Eye (tissue), 1 donor: ENCODE measurements at places on chromosomes 2 and 18.

DNA sequence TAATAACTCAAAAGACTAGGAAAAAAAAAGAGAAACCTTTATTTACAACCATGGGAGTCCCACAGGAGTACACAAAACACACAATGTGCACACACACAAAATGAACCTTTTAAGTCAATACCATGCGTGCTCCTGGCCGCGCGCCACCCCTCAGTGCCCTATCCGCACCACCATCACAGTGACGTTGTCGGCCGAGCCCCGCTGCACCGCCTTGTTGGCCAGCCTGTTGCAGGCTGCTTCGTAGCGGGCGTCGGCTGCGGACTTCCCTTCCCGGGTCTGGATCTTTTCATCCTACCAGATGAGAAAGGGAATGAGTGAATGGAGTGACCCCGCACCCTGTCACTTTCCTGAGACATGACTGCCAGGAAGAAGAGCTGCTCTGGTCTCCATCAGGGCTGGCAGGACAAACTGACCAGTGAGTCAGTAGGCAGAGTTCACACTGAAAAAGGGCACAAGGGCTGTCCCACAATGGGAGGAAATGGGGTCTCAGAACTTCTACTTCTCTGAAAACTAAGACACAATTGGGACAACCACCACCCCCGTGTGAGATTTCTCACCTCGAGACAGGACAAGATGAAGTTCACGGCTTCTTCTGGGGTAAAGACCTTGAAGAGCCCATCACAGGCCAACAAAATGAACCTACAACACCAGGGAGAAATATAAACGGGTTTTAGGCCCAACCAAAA, 11.8 kb downstream of the ERFE start:
- no peak for DNase-seq

- DNase-seq = peak; percentile 98
Measured at GRCh38 chr2:43221763-43222474, 4.5 kb downstream of the ZFP36L2 start.

DNA sequence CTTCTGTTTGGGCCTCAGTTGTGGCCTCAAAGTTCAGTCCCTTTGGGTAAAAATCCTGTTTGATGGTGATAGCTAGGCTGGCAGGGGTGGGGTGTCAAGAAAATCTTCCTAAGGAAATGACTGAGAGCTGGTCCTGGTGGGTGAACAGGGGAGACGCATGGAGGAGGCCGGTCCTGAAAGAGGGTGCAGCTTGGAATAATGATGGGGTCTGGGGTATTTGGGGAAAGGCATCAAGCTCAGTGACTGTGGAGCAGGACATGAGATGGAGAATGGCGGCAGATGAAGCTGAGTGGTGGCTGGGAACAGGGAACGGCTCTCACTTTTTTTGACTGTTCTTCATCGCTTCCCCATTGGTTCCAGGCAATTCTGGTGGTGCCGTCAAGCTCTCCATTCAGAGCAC, 140.7 kb upstream of the PKDCC start:
- DNase-seq = no peak

DNA sequence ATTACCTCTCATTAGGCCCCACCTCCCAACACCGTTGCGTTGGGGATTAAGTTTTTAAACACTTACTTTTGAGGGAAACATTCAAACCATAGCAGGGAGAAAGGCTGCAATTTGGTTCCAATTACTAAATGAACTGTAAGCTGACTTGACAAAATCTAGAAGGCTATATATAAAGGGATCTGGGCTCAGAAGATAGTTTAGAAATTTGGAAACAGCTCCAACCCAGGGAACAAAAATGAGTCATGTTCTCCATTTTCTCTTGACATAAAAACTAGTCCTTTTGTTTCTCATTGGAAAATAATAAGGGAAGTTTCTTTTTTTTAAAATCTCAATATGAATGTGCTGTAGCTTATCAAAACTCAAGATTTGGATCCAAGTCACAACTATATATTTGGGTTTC, 17.5 kb downstream of the MOGAT1 start:
- DNase-seq = no peak

- no peak for DNase-seq
Measured at GRCh38 chr2:145095641-145096435, 575.9 kb upstream of the ZEB2 start.

GRCh38 chr2:235347691-235348090, 146.2 kb upstream of the AGAP1 start:
- no peak for DNase-seq

DNA sequence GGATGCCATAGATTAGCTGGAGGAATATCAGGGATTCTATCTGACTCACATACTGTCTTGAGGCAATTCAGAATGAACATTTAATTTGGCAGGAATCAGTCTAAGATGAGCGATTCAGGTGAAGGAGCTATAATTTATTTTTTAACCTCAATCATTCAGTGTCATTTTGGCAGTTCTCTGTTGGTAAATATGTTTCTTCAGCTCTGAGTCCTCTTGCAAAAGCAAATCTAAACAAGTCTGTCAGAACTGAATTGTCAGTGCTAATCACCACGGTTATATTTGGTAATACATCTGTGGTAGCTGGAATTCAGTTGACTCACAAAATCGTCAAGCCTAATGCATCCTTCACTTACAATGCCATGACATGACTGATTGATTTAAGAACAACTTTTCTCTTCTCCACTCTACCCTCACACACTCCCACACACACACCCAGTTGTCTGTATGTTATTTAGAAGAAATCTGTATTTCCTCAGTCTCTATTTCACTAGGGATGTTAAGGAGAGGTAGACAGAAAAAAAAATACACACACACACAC, 516.6 kb upstream of the NXPH2 start:
- DNase-seq = no peak

DNA sequence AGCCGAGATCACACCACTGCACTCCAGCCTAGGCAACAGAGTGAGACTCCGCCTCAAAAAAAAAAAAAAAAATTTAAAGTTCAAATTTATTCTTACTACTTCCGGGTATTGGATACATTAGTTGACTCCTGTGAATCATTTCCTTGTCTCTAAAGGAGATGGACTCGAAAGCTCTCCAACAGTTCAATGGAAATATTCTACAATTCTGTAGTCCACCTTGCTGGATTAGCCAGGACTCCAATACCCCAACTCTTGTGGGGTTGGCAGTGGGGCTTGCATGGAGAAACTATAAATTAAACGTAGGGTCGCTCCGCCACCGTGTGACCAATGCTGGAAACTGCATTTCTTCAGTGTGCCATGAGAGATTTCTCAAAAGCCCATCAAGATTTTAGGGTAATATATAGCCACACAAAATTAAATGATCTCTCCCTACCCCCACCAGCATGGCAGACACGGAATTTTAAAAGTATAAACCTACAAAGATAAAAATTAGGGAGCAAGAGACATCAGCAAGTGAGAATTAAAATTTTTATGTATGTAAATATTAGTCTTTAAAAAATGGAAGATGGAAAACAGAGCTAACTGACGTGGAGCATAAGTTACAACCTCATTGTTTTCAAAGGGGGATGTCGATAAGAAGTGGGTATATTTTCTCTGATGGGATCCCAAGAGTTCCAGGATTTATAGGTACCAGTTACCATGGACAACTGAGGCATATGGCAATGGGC, 27.8 kb upstream of the GAREM2 start:
- peak; percentile 84 for DNase-seq

DNA sequence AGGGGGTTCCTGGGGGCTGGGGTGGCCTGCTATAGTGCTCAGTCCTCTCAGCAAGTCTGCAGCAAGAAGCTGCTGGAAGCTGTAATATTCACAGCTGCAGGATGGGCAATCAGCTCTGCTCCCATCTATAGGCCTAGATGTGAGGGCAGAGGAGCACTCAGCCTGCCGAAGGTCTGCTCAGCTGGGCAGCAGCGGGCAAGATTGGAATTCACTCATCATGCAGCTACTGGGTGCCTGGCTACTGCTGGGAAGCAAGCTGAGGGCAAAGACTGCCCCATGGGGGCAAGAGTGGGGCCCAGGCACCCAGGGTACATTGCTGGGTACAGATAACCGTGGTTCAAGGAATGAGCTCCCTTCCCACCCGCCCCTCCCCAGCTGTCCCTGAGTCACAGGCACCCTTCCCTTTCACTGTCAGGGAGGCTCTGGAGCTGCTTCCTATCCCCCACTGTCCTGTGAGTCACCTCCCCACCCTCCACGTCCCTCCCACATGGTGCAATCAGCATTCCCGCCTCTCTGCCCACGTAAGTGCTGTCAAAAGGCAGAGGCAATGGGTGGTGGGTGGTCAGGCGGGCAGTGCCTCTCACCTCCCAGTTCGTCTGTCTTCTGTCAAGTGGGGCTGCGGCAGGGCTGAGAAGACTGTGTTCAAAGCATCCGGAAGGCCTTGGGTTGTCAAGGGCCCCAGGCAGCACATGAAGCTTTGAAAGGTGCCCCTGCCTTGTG, 169.2 kb downstream of the TRIM43 start:
- no peak for DNase-seq

GRCh38 chr2:99961196-99961913, 181.0 kb downstream of the AFF3 start:
- DNase-seq = peak; percentile 39

GRCh38 chr18:10336749-10337350, 117.6 kb upstream of the APCDD1 start:
- DNase-seq = no peak

DNA sequence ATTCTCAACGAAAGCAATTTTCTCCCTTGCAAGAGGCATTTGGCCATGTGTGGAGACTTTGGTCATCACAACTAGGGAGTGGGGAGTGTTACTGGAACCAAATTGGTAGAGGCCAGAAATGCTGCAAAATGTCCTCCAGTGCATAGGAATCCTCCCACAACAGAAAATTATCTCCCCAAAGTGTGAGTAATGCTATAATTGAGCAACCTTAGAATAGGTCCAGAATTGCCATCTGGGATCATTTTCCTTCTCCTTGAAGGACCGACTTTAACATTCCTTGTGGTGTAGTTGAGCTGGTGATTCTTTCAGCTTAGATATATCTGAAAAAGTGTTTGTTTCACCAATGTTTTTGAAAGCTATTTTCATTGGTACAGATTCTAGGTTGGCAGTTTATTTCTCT, 111.2 kb upstream of the SMIM21 start:
- no peak for DNase-seq

DNA sequence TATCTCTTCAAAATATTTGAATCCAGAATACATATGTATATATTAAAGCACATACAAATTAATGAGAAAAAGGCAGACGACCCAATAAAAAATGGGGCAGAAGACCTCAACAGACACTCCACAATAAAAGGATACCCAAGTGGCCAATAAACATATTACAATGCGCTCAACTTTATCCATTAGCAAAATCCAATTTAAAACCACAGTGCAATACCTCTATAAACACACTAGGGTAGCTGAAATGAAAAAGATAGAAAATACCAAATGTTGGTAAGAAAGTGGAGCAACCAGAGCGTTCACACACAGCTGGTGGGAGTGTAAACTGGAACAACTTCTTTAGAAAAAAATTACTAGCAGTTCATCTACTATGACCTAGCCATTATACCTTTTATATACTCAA, 75.3 kb downstream of the CCDC148 start:
- DNase-seq = no peak

GRCh38 chr2:11698009-11698922, 28.3 kb upstream of the NTSR2 start:
- peak; percentile 29 for DNase-seq

- peak; percentile 81 for DNase-seq
Measured at GRCh38 chr2:130183512-130184373, 1.7 kb downstream of the MZT2B start.

GRCh38 chr2:202704248-202704647, 69.5 kb downstream of the FAM117B start:
- no peak for DNase-seq

DNA sequence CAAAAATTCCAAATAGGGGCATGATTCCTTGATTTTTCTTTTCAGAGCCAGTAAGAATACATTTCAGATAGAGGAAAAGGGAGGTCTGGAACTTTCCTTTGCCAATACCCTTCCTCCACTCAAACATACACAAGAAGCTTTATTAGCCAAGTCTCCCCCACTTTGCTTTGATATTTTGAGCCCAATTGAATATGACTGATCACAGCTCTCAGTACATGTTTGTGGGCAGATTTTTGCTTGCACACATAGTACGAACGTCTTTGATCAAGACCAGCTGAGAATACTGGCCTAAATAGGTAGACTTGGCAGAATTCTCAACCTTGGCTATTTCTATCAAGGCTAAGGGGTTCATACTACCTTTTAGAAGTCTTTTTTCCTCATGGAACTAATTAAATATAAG, 148.8 kb upstream of the PGAP1 start:
- peak; percentile 59 for DNase-seq
